Esophagus muscularis mucosa (tissue), 4 donors: ENCODE measurements at places on chromosomes 12 and 14. TPM values are rescaled to one million over a fixed set of nuclear protein-coding genes. Genes with fewer than 3 reads are reported as not detected.

- no peaks in the 10 kb centered on the region for H3K36me3 ChIP-seq
- DNase-seq: no peak
- H3K4me3 ChIP-seq: no peak overlapping the region
Measured at GRCh38 chr12:104733717-104734175, 224.3 kb downstream of the SLC41A2 start.

INHBE gene
- not detected for total RNA-seq

CFAP73 gene
- total RNA-seq: not detected

TMEM229B gene
- 2.0 TPM for total RNA-seq

DNA sequence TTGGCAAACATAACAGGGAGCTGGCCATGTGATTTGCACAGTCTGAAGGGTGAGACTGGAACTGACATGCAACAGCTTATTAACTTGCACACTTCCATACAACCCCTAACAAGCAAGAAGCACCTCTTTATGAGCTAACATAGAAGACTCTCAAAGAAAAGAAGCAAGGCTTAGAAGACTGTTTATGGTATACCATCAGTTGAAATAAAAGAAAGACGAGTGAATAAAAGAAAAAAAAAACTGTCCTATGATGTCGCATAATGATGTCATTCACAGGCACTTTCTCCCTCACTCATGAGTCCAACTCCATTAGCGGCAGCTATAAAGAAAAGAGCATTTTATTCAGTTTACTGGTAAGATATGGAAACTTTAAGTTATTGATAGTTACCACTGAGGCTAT is 3.3 kb upstream of the MDM1 start:
- peaks cover 76% of the 10 kb centered on the region for H3K4me1 ChIP-seq
- no peak overlapping the region for H3K4me3 ChIP-seq
- no peaks in the 10 kb centered on the region for H3K27me3 ChIP-seq
- no peaks in the 10 kb centered on the region for H3K36me3 ChIP-seq
- peak overlapping the region; percentile 51 for H3K27ac ChIP-seq

DNA sequence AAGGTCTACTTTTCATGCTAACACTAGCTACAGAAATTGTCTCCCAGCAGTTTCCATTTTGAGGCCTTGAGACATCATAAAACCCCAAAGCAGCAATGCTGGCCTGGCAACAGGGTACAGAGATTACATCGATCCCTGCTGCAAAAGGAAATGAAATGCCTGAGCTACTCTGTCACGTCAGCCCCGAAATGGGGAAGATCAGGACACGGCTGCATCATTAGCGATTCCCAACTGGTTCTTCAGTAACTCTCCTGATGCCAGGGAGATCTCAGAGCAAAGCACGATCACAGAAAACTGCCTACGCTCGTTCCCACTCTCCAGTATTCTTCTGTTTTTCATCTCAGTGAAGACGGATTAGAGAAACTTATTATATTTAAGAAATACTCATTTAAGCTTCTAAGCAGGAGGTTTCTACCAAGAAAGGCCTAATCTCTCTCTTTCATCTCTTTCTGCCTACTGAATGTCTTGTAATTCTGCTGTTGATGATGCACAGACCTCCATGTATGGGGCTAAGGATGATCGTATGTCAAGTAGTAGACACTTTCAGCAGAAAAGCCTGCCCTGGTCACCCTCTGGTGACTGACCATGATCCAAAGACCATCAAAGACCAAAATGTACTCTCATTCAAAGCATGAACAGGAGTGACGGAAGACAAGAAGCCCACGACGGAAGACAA is 168.5 kb downstream of the RIMBP2 start:
- no peaks in the 10 kb centered on the region for H3K27me3 ChIP-seq
- no peaks in the 10 kb centered on the region for H3K36me3 ChIP-seq
- DNase-seq: no peak
- no peaks in the 10 kb centered on the region for H3K4me1 ChIP-seq

DNA sequence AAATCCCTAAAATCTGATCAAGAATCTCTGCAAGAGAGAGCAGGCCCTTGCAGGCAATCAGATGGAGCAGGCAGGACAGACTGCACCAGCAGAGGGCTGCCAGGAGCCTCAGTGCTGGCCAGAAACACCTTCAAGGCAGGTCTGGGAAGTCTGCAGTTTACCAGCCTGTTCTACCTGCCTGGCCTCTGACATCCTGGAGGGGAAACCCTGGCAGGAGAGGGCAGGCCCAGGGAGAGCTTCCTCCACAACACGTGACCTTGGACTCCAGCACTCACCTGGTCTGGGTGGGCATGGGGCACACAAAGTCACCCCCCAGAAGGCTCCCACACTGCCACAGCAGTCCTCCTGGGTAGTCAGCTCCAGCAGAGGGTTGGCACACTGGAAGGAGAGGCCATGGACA is 56.0 kb downstream of the ISCA2 start:
- H3K4me1 ChIP-seq: peaks cover 29% of the 10 kb centered on the region
- H3K27ac ChIP-seq: no peak overlapping the region
- no peaks in the 10 kb centered on the region for H3K27me3 ChIP-seq
- H3K36me3 ChIP-seq: no peaks in the 10 kb centered on the region
- H3K4me3 ChIP-seq: no peak overlapping the region

GRCh38 chr12:68235576-68235975 is 10.0 kb upstream of the IL26 start:
- H3K36me3 ChIP-seq: no peaks in the 10 kb centered on the region
- H3K4me3 ChIP-seq: no peak overlapping the region
- H3K27ac ChIP-seq: no peak overlapping the region
- DNase-seq: no peak
- H3K27me3 ChIP-seq: no peaks in the 10 kb centered on the region

CLSTN3 gene
- 24.2 TPM for total RNA-seq
